ENCODE measurements at places on chromosomes 12 and 14.

- no peak for DNase-seq
Measured at GRCh38 chr14:52124791-52125684, 56.2 kb upstream of the NID2 start.

DNA sequence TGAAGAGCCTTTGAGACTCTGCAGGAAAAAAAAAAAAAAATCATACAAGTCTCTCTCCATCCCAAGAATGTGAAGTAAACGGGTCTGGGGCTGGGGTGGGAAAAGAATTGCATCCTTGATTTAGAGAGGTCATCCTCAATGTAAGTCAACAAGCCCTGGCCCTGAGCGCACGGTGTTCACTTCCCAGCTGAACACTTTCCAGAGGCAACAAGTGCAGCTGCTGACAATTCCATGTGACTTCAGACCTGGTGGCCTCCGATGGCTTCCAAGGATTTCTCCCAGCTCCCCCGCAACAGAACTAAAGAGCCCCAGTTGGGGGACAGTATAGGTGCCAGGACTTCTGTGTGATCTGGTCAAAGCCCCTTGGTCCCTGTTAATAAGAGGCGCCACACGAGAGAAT, 2.4 kb downstream of the RILPL1 start:
- DNase-seq = no peak

DNA sequence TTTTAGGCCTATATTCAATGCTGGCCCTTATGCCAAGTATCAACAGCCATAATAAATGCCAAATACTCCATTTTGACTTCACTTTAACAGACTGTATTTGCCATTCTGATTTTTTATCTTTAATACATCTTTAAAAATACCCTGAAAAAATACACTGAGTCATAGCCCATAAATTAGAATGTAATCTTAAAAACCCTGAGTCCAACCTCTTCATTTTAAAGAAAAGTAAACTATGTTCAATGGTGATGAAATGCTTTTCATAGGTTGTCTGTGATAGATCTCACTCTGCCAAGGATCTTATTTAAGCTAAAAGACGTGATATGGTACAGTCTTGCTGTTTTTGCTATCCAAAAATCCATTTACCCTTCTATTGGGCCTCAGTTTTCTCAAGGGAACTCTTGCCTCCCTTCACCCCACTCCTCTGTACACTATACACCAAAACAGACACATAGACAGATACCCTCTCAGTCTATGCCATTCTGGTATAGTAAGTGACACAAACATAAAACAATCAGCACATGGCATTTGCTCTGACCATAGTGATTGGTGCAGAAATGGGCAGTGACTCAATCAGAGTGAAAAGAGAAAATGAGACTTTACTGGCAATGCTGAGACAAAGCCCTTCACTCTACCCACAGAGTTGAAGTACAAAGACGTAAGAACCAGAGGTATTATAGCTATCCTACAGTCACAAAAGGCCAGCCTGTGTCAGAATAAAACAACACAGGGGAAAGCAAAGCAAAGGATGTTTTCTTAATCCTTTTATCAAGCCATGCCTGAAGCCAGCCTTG, 49.1 kb downstream of the BTG1 start:
- DNase-seq = no peak

DNA sequence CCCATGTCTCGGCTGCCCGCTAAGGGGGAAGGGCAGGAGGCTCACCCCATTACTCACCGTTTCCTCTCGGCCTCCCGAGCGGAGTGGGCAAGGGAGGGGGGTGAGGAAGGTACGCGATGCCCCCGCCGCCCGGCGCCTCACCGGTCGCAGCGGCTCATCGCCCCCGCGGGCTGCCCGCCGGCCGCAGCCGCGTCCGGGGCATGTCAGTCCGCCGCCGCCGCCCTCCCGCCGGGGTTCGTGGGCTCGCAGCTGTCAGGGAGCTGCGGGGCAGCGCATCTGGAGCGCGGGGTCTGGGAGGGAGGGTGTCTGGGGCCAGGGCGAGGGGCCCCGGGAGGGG, 461 bp downstream of the SLC8A3 start:
- no peak for DNase-seq

GRCh38 chr14:24678801-24679247, 44.8 kb upstream of the GZMB start:
- peak; percentile 86 for DNase-seq

Measured in stimulated activated naive CD4-positive, alpha-beta T cell (primary cell).